ENCODE measurements at places on chromosomes 5 and 9.
A peak's percentile ranks its signal among the peaks of the same experiment; 100 is the strongest.

DNA sequence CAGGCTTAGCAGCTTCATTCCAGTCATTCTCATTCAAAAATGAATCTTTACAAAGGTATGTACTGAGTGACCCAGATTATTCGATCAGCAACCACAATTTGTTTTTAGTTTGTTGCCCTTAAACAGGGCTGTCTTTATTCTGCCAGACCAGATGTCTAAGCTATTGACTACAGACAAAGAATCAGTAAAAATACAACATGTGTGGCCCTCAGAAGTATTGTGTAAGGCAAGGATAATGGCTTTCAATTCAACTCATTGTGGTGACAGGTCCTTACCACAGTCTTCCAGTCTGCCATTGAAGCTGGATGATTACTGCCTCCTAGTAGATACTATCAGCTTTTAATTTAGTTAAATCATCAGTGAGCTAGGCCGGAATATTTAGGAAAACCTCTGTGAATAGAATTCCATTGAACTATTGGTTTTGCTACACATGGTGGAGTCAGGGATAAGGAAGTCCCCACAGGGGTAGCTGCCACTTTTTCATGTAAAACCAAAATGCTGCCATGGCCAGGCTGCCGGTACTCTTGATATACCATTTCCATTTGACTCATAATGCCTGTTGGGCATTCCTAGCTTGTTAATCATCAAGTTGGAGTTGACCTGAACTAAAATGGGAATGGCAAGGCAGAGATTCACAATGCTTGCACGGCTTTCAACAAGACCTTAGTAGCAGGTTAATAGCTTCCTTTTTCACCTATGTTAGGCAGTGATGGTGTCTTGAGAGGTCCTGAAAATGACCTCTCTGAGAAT is 175.6 kb downstream of the MEF2C start:
- no peak for DNase-seq

DNA sequence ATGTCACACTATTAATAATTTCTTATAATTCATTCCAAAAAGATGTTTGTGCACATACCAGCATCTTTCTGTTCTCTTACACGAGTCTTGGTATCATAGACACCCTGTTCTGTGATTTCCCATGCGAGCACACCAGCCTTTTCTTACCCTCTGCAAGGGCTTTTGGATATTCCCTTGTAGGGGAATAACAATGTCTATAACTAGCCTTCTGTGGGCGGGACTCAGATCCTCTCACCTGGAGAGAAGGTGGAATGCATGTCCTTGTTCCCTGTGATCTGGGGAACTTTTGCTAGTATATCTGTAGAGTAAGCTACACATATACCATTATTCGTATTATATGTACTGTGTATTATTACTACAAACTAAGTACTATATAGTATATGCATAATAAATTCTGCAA is 44.8 kb downstream of the EHMT1 start:
- DNase-seq: no peak

GRCh38 chr5:23648656-23649055 is 141.2 kb downstream of the PRDM9 start:
- DNase-seq: no peak

GRCh38 chr9:6195714-6196360 is 19.8 kb upstream of the IL33 start:
- no peak for DNase-seq

GRCh38 chr9:127907867-127908659 is 8.7 kb upstream of the ST6GALNAC6 start:
- no peak for DNase-seq

GRCh38 chr5:110957934-110958333 is 113.6 kb upstream of the TSLP start:
- no peak for DNase-seq

DNA sequence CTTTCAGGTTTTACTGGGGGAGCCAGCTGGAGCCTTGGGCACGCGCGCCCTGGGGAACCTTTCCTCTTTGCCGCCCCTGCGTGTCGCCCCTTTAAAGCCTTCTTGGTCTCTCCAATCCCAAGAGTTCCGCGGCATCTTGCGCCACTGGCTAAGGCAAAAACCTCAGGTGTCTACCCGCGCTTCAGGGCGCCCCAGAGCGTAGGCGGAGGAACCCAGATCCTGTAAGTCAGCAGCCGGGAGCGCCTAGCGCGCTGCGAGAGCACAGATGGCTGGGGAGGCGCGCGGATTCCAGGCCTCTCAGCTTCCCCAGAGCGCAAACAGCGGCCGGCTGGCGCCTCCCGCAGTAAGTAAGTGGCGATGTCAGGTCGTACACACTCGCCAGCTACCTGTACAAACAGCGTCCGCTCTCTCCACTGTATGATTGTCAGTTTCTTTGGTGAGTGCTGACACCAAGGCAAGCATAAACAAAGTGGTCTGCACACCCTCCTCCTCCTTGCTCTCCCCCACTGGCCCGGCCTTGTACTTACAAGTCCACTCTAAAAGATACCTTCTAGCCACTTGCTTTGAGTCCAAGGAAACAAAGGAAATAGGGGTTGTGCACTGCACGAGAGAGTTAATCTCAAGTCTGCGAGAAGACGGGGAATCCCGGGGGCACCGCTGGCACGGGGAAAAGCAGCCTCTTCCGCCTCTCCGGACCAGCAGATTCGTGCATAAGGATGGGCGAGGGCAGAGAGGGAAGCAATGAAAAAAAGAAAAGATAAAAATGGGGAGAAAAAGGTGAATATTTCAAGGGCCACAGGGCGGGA is 2.9 kb downstream of the HTR1A start:
- no peak for DNase-seq

- DNase-seq: no peak
These were observed 482.6 kb downstream of the DMAC1 start for GRCh38 chr9:7316967-7317366.

GRCh38 chr9:35948901-35949318 is 9.0 kb downstream of the OR2S2 start:
- no peak for DNase-seq

DNA sequence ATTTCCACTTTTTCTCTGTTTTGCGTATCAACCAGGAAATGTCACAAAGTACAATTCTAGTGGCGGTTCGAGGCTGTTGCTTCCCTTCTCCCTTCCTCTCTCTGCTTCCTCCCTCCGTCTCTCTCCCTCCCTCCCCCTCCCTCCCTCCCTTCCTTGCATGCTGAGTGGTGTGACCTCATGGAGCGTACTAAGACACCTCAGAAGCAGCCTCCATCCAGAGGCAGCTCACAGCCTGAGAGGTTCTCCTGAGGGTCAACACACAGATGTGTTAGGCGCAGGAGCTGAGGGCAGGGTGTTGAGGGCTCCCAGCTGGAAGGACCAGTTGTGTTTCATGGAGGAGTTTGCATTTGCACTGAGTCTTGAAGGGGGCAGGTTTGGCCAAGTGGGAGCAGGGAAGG is 57.7 kb downstream of the COL5A1 start:
- no peak for DNase-seq

DNA sequence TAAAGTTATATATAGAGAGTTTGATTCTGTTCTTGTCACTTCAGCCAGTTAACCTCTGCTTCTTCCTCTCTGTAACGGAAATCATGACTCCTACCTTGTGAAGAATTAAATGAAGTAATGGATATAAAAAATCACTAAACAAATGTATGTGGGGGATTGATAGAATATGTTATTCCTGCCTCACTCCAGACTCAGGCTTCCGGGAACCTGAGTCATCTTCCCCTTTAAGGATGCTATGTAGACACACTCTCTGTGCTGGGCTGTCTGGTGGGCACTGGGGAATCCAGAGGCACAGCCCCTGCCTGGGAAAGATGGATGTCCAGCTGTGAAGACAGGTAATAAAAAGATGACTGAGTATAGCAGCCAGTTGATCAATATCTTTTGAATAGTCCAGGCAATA is 77.4 kb downstream of the ZNF618 start:
- DNase-seq: no peak

DNA sequence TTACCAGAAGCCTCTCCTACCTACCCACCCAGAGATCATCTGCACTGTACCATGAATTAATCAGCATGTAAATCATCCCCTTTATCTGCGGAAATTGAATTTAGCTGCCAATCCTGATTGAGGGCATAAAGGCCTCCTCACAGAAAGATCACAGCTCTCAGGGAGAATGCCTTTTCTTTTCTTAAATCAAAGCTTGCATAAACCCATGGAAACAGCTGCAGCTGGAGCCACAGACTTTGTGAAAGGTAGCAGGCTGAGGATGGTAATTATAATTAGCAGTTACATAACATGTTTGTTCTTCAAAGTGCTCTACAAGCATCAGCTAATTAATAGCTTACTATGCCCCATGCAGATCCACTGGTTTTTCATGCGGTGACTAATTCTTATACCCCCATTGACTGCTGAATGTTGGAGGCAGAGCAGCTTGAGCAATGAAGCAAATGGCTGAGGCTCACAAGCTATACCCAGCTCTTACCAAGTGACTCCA is 54.6 kb downstream of the SUSD1 start:
- DNase-seq: peak; percentile 92

DNA sequence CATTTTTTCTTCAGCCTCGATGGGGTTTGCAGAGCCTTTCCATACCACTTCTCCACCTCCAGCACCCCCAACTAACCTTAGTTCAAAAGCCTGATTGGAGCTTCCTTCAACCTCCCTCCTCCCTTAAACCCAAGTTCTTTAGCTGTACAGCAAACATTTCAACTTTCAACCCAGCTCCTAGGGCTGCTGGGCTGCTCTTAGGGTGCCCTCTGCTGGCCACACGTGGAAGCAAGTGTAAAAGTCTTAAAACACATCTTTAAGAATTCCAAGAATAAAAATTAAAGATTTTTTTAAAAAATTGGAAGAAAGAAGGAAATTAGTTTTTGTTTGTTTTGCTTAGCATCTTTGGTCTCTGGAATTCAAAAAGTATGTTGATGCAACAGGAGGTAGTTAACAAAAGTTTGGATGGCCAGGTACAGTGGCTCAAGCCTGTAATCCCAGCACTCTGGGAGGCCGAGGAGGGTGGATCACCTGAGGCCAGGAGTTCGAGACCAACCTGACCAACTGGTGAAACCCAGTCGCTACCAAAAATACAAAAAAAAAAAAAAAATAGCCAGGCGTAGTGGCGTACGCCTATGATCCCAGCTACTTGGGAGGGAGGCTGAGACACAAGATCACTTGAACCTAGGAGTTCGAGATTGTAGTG is 15.5 kb upstream of the HSD17B3 start:
- peak; percentile 1 for DNase-seq

- no peak for DNase-seq
These were observed 101.0 kb downstream of the STARD4 start for GRCh38 chr5:111411301-111411700.

- peak; percentile 69 for DNase-seq
These were observed 49.2 kb downstream of the TIMD4 start for GRCh38 chr5:156913719-156914370.

DNA sequence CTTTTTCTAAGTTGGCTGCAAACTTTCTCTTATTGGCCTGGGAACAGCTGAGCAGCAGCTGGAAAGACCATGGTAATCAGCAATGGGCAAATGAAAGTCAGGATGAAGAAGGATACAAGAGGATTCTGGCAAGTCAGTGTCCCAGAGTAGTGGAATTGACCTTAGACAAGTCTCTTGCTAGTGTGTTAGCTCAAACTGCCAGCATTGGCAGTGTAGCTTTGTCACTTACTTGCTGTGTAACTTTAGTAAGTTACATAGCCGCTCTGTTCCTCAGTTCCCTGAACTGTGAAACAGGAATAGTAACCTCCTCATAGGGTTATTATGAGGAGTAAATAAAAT is 3.6 kb downstream of the ALDH1A1 start:
- DNase-seq: no peak

- no peak for DNase-seq
These were observed 1.4 kb downstream of the ODF2 start for GRCh38 chr9:128457207-128457606.

GRCh38 chr9:125878164-125878631 is 131.0 kb downstream of the PBX3 start:
- DNase-seq: peak; percentile 78

GRCh38 chr5:72452515-72453245 is 54.5 kb downstream of the ZNF366 start:
- DNase-seq: no peak

- no peak for DNase-seq
These were observed 75.2 kb downstream of the TMC1 start for GRCh38 chr9:72596451-72597180.

- no peak for DNase-seq
These were observed 22.0 kb upstream of the EMB start for GRCh38 chr5:50463047-50463446.

DNA sequence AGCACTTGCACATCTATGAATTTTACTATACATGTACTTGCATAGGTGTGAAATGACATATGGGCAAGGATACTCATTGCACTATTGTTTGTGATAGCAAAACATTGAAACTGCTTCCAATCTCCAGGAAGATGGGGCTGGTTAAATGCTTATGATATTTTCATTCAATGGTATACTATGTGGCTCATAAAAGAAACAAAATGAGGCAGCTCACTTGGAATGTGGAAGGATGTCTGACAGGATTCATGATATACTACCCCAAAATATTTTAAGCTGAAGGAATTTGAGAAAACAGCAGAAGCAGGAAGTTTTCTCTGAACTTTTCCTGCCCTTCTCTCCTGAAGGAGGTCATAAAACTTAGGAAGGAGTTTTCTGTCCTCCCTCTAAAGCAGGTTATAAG is 99.6 kb upstream of the CAST start:
- DNase-seq: no peak

DNA sequence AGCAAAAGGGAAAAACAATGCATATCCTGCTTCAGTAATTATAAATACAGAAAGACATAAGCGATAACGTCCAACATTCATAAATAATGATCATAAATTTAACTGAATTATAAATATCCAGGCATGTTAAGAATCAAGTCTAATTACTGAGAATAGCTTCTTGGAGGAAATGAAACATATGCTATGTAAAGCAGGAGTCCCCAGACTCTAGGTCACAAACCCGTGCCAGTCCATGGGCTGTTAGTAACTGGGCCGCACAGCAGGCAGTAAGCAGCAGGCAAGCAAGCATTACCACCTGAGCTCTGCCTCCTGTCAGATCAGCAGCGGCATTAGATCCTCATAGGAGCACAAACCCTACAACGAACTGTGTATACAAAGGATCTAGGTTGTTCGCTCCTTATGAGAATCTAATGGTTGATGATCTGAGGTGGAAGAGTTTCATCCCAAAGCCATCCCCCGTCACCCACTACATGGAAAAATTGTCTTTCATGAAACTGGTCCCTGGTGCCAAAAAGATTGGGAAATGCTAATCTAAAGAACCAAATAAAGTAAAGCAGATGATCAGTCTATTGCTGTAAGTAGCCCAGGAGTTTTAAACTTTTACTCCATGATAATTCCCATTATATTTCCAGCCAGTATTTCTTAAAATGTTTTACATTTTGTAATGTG is 50.4 kb downstream of the CERT1 start:
- DNase-seq: peak; percentile 11

GRCh38 chr9:116700279-116700678 is 13.2 kb downstream of the TRIM32 start:
- no peak for DNase-seq

DNA sequence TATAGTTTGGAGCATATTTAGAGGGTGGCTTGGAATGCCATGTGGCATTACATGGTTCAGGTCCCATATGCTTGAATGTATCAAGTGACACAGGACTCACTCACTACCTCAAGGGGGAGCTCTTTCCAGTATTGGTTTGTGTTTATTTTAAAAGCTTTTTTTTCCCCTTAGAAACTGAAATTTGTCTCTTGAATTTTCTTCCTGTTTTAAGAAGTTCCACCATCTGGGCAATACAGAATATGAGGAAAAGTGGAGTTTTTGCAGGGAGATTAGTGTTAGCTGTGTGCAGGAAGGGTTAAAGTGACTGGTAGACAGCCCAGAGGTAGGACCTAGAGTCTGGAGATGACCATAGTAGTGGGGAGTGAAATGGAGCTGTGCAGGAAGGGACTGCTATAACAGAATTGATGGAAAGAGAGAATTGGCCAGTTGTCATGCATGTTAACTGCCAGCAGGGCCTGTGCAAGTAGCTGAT is 36.6 kb downstream of the CTNNA1 start:
- DNase-seq: peak; percentile 4

GRCh38 chr5:947626-948471 is 55.2 kb downstream of the TRIP13 start:
- no peak for DNase-seq

All from COR-L47 (cell line).